ENCODE measurements at places on chromosomes 1 and 21.

DNA sequence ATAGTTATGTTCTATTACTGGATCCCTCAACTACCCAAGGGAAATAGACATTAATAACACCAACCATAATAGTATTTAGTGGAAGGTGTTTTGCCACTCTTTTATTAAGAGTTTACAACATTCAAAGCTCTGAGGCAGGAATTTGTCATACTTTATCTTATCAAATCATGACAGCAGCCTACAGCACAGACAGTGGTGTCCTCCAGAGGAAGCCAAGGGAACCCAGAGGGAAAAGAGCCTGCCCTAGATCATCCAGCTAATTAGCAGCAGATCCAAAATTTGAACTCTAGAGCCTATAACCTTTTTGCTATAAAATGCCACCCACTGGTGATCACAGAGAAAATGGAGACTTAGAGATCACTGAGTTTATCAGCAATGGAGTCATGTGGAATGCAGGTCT lies 18.2 kb downstream of the VAV3 start:
- no peak for DNase-seq

- no peak for DNase-seq
Measured at GRCh38 chr1:63523738-63524137, 413 bp downstream of the EFCAB7 start.

- DNase-seq: no peak
Measured at GRCh38 chr1:208409176-208409575, 165.0 kb upstream of the PLXNA2 start.

GRCh38 chr1:43058545-43059360 lies 100.1 kb upstream of the SLC2A1 start:
- no peak for DNase-seq

GRCh38 chr1:201009962-201010645 lies 13.4 kb downstream of the KIF21B start:
- no peak for DNase-seq

DNA sequence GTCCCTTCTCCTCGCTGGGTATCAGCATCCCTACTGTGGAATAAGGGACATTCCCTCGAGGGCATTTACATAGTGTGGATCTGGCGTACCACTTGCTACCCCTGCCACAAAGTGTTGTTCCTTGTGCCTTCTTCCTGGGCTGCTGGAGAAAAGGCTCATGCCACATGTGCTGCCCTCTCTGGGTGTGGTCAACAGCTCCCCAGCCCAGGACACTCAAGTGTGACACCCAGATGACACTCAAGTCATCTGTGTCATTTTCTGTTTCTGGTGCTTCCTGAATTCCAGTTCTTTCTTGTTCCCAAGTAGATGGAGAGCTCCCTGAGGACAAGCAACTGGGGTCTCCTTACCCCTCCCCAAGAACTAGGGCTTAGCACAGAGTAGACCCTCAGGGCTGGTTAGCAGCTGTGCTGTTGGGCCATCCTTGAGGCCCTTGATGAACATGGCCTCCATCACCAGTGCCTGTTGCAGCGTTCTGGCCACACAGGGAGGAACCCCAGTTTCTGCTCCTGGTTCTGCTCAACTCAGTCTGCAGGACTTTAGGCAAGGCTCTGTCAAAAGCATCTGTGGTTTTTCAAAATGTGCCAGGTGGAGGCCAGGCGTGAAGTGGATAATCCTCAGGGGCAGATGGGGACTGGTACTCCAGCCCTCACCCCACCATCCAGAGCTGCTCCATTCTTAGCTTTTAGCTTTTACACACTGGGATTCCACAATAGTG lies 49.0 kb upstream of the CLIC4 start:
- DNase-seq: no peak

GRCh38 chr1:112685913-112686312 lies 11.5 kb downstream of the MOV10 start:
- no peak for DNase-seq

DNA sequence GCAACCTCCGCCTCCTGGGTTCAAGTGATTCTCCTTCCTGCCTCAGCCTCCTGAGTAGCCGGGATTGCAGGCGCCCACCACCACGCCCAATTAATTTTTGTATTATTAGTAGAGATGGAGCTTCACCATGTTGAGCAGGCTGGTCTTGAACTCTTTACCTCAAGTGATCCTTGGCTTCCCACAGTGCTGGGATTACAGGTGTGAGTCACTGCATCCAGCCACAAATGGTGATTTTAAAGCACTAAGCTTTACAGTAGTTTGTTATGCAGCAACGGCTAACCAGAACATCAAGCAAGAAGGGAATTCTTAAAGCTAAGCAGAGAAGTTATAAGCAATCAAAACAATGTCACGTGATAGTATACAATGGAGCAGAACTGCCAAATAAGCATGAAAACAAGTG lies 65.7 kb downstream of the NVL start:
- no peak for DNase-seq

DNA sequence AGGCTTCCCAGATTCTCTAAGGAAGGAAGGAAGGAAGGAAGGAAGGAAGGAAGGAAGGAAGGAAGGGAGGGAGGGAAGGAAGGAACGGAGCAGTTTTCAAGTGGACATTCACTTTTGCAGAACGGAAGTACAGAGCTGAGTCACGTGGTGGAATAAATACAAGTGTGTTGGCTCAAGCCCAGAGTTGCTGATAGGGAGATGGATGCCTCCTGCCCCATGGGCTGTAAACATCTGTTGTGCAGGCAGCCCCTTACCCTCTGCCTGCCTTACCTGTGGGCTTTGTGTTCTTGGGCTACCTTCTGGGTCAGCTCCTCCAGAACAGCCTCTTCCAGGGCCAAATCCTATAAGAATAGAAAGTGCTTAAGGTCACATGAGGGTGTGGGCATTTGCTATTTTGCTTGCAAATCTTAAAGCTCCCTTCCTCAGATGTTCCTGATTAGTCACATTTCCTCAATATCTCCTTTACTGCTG lies 121.7 kb downstream of the SMYD2 start:
- DNase-seq: no peak
